NCI-H69 (cell line): ENCODE measurements at places on chromosomes 5 and 9.
A peak's percentile ranks its signal among the peaks of the same experiment; 100 is the strongest.

DNA sequence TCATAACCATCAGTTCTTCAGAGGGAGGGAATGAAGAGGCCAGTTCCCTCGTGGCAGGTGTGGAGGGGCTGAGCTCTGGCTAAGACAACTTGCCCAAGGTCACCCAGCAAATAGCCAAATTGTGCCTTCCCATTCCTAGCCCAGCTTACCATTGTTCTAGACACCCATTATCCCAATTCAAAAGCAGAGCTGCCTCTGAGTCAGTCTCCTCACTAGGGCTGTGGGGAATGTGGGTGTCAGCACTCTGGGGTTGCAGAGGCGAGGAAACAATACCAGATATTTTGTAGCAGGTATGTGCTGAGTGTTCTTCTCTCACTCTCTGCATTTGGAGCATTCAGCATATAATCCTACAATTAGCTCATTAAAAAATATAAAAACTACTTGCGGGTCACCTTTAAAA is 270.8 kb downstream of the PSAT1 start:
- no peak for DNase-seq

GRCh38 chr5:174996941-174997340 is 272.6 kb downstream of the MSX2 start:
- DNase-seq, result no peak

DNA sequence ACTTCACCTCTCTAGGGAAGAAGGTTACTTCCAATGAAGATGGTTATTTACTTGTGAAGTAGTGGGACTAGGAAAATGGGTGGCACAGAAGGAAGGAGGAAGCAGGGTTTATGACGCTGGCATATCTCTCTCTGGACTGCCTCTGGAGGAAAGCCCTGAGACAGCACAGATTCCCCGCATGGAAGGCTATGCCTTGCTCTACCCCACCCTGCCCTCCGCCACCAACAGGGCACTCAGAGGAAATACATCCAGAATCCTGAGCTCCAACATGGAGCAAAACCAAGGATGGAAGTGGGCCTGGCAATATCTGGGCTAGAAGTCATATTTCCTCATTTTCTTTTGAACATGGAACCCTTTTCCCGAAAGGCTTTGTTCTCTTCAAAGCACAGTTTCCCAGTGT is 346.9 kb downstream of the ZSWIM6 start:
- DNase-seq, result no peak

GRCh38 chr5:146633323-146633764 is 117.4 kb upstream of the GPR151 start:
- DNase-seq, result peak; percentile 77

DNA sequence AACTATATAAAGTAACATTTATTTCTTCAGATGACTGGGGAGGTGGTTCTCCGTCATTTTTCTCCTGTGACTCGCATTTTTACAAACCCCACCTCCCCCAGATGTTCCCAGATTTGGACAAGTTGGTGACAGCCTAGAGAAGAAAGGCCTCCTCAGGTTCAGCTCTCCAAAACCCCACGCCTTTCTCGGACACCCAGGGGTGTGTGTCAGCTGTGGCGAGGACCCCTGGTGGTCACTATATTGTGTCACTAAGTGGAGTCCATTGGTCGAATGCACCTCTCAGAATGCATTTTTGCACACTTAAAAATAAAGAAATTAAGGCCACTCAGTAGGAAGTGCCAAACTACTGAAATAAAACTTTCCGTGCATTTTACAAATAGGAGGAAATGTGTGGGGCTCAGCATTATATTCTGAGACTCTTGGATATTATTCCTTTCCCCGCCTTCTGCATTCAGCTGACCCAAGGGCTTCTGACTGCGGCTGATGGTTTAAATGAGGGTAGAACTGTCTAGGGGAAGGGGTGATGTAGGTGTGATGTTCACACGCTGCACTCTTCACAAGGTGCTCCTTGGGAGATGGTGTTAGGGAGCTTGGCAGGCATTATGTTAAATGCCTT is 47.6 kb downstream of the ACO1 start:
- peak; percentile 53 for DNase-seq

DNA sequence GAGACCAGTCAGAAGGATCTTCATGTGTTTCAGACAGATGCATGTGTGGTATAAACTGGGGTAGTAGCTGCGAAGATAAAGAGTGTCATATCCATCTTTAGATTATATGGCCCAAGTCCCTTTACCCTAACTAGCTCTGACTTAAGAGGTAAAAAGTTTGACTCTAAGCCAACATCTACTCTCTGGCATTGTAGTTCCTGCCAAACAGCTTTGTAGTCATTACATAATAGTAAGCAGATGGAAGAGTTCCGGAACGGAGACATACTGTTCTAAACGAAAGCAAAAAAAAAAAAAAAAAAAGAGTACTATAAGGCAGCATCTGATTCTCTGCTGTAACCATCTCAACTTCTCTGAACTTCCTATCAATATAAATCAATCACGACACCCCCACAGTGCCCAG is 48.8 kb downstream of the CEMIP2 start:
- DNase-seq, result no peak

GRCh38 chr5:10439692-10440091 is 2.0 kb upstream of the ROPN1L start:
- DNase-seq, result peak; percentile 31

- DNase-seq, result no peak
Observed at GRCh38 chr5:66012271-66012670, 85.9 kb downstream of the ERBIN start.

- no peak for DNase-seq
Observed at GRCh38 chr5:87002485-87002884, 265.2 kb upstream of the RASA1 start.

DNA sequence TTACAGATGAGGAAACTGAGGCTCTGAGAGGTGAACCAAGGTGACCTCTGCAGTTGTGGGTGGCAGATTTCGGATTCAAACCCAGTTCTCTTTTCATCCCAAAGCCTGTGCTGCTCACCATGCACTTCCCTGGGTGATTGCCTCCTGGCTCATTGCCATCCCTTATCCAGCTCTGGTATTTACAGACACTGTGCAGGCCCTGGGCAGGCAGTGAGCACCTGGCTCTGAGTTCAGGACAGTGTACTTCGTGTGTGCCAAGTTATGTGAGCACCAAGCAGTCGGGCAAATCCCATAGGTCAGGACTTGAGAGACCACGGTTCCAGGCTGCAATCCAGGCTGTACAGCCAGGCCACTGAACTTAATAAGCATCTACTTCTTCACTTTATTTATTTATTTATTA is 1.4 kb downstream of the LRSAM1 start:
- peak; percentile 75 for DNase-seq

DNA sequence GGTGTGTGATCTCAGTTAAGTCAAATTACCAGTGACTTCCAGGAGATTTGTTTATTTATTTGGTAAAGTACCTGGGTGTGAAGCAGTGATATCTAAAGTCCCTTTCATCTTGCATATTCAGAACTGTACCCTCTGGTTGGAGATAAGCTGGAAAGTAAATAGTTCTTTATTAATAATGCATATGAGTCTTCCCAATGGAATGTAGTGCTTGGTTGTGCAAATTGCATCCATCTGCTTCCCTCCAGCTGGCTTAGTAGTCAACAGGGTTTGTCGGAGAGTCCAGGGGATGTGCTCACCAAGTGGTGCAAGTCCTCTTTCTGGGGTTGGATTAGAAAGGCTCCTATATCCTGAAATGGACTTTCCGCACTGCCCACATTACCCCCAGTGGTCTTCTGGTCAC is 42.0 kb downstream of the TRPM3 start:
- DNase-seq, result no peak

DNA sequence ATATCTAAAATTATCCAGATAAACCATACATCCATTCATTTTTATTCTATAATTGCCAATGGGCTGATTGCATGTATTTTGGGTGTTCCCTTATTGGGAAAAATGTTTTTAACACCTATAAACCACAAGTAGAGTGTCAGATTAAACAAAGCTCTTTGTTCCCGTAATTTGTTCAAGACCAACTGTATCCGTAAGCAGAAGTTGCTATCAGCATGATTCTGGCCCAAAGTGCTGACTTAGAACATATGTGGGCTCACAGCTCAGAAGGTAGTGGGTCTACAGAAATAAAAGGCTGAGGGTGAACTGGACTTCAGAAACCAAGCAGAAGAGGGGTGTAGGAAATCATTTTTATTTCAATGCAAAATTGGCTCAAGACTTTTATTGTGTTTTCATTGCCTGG is 23.5 kb upstream of the IL7R start:
- no peak for DNase-seq

DNA sequence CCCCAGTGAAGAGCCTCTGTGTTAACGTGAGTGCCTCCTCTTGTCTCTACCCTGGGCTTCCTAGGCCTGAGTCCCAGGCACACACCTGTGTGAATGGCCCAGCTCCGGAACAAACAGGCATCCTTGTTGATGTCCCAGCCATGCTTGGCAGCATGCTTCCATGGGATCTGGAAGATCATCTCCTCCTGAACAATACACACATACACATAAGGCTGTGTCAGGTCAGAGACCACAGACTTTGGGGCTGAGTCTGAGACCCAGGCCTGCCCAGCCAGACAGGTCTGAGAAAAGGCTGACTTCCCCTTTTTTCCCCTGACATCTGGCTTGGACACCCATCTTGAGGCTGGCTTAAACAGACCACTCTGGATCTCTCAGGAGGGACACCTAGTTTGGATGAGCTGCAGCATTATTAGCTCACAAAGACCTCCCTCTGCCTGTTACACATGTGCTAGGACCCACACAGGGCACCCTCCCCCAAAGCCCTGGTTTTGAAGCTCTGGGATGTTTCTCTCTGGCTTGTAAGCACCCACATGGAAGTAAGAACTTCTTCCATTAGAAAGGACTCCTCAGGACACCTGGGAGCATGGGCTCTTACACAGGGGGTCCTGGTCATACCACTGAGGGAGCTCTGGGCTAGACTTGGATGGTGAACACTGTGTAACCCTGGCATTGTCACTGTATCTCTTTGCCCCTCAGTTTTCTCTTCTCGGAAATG is 2.6 kb downstream of the IRF1 start:
- no peak for DNase-seq

DNA sequence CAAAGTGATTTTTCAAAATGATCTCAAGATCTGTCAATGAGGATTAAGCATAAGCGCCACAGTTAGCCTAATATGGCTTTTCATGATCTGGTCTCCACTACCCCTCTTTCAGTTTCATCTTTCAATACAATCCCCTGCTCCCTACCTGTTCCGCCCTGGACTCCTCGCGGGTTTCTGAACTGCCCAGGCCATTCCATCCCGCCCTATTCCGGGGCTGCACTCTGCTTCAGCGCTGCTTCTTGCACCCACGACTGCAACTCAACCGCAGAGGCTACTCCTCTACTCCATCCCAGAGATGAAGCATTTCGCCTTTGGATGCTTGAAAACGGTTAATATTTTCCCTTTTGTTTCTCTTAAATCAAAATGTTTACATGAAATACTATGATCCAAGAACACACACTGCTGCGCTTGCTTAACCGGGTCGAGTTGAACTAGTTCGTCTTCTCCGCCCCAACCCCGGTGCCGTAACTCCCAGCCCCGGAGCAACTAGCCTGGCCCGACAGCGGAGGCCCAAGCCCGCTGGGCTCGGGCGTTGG is 716 bp upstream of the OTULIN start:
- DNase-seq, result peak; percentile 67

DNA sequence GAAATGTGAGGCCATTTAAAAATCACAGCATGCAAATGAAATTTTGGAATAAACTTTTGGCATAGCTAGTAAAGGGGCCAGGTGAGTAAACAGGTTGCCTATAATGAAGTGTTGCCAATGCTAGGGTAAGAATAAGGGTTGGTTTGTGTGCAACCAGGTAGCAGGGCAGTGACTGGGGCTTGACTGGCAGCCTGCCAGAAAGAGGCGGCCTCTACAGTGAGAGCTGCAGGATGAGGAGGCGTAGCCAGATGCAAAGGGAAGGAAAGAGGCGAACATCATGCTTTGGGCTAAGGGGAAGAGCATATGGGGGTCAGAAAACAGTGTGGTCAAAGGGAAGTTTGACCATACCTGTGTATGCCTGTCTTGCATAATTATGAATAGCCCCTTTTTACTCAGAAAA is 70.6 kb downstream of the MAST4 start:
- DNase-seq, result peak; percentile 97
